ENCODE measurements at places on chromosomes 2 and 18.

GRCh38 chr18:79911344-79912270 lies 39.8 kb downstream of the SLC66A2 start:
- no peak for DNase-seq

DNA sequence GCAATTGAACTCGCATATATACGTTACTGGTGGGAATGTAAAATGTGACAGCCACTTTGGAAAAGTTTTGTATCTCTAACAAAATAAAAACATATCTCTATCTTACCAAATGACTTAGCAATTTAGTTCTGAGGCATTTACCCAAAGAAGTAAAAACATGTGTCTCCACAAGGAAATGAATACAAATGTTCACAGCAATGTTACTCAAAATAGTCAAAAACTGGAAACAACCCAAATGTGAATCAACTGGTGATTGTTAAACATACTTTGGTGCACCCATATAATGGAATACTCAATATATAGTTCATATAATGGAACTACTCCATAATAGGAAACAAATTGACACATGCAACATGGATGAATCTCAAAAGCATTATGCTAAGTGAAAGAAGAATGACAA lies 70.4 kb upstream of the DNER start:
- DNase-seq = no peak

- no peak for DNase-seq
Observed at GRCh38 chr2:74292751-74293150, 50.5 kb downstream of the SLC4A5 start.

DNA sequence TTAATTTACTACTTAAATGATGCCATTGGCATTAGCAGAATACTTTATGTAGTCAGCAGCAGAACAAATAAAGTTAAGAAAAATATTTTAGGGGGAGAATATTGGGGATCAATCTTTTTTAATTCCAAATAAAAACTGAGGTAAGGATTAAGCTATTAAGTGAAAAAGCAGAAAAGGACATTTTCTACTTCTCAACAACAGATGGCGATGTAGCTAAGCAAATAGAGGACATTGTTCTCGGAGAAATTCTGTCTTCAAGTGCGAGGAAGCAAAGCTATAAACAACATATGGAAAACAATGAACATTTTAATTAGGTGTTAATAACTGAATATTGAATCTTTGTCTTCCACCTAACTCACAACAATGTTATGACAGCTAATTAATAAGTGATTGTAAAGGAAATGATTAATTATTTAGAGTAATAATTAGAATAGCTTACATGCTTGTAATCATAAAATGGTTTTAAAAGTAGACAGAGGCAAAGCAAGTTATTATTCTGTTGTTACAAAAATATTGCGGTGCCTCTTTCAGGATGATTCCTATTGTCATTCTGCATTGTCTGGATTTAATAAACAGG lies 32.9 kb upstream of the CCDC93 start:
- no peak for DNase-seq

- no peak for DNase-seq
Observed at GRCh38 chr2:18922276-18922675, 332.9 kb upstream of the NT5C1B start.

DNA sequence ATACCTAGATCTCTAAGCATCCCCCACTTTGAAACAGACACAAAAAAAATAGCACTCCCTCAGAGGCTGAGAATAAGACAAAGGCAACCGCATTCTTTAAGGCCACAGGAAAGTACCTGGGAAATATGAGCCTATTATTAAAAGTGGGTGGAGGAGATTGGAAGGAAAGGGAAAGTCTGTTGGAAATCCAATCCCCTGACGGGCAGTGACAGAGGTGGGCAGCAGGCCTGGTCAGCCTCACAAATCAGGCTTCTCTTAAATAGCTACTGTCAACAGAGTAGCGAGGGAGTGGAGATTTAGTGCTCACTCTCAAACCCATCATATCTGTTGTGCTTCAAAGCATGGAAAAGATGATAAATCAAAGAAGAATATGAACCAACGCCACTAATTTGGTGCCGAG lies 324.4 kb downstream of the ALK start:
- DNase-seq = no peak

DNA sequence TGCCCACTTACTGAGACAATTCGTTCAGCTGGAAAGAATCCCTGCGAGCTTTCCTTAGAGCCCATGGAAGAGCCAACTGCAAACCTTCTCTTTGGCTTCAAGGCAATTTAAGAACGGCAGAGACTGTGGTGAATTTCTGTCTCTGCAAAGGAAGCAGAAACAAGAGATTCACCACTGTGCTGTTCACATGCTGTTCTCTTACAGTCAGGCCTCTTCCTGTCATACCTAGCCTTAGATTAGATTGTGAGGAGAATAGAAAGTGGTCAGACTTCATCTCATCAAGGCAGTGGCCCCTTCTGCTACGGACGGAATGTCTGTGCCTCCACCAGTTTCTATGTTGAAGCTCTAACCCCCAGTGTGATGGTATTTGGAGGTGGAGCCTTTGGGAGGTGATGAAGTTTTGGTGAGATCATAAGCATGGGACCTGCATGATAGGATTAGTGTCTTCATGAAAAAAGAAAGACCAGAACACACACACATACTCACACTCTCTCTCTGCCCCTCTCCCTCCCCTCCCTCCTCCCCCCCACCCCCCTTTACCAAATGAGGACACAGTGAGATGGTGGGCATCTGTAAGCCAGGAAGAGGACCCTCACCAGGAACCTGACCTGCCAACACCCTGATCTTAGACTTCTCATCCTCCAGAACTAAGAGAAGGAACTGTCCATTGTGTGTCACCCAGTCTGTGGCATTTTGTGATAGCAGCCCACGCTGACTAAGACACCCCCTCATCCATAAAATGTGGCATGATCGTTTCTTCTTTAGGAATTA lies 45.6 kb upstream of the NRP2 start:
- DNase-seq = no peak

- DNase-seq = no peak
Observed at GRCh38 chr2:213148572-213149261, 2.7 kb downstream of the IKZF2 start.

DNA sequence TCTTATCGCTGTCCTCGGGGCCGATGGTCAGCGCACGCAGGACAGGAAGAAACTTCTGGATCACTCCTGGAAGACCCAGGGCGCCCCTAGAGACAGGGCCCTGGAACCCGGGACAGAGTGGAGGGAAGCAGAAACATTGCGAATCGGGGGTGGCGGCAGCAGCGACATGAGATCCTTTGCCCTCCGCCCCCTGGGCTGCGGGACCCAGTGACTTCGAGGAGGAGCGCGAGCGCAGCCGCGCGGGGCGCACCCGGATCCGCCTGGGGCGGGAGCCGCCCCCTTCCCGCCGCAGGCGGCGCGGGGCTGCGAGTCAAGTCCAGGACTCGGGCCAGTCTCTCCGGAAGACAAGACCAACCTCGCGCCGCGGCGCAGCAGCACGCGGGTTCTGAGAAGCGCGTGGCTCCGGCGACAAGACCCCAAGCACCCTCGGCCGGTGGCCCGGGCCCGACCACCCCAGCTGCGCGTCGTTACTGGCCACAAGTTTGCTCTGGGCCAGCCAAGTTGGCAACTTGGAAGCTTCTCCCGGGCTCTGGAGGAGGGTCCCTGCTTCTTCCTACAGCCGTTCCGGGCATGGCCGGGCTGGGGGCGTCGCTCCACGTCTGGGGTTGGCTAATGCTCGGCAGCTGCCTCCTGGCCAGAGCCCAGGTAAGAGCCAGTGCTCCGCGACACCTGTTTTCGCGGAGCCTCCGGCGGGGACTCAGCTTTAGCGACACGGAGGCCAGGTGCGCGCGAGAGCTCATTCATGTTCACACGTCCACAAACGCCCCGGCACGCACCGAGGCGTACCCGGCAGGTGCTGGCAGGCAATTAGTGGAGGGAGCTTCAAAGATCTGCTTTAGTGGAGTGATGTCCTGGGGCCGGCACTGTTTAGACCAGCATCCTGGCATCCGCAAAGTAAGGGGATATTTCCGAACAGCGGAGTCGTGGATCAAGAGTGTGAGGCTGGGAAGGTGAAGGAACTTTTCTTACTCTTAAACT lies at the start of gene PTH2R:
Gene PTH2R (plus strand): TSS at position 319 of the 978 bp plus-strand sequence. CDS start 252 bp downstream, at position 571.
- no peak for DNase-seq

GRCh38 chr2:196587056-196587455 lies 52.5 kb upstream of the CCDC150 start:
- DNase-seq = no peak

GRCh38 chr2:226508683-226509082 lies 290.9 kb downstream of the IRS1 start:
- no peak for DNase-seq

GRCh38 chr2:72916743-72917137 lies 579 bp upstream of the EMX1 start:
- DNase-seq = no peak

GRCh38 chr2:236530512-236530911 lies 39.1 kb upstream of the ACKR3 start:
- no peak for DNase-seq

- no peak for DNase-seq
Observed at GRCh38 chr18:36197511-36198166, 10.3 kb downstream of the MOCOS start.

- no peak for DNase-seq
Observed at GRCh38 chr2:236811062-236811656, 241.5 kb downstream of the ACKR3 start.

DNA sequence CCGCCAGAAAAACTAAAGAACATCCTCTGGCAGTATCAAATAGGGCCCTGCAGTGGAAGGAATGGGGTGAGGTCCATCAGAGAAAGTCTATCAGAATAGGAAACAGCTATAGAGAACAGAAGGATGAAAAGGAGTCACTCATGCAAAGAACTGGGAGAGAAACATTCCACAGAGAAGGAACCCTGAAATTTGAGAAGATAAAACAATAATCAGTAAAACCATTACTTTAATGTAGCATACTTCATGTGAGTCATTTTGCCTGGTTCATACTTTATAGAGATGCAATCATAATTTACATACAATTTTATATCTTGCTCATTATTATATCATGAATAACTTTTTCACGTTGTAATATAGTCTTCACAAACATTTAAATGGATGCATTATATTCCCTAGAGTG lies 402.2 kb downstream of the NCKAP5 start:
- DNase-seq = no peak

GRCh38 chr2:96528006-96528699 lies 8.4 kb upstream of the ARID5A start:
- DNase-seq = peak; percentile 66

GRCh38 chr2:25929789-25930473 lies 51.6 kb upstream of the ASXL2 start:
- no peak for DNase-seq

DNA sequence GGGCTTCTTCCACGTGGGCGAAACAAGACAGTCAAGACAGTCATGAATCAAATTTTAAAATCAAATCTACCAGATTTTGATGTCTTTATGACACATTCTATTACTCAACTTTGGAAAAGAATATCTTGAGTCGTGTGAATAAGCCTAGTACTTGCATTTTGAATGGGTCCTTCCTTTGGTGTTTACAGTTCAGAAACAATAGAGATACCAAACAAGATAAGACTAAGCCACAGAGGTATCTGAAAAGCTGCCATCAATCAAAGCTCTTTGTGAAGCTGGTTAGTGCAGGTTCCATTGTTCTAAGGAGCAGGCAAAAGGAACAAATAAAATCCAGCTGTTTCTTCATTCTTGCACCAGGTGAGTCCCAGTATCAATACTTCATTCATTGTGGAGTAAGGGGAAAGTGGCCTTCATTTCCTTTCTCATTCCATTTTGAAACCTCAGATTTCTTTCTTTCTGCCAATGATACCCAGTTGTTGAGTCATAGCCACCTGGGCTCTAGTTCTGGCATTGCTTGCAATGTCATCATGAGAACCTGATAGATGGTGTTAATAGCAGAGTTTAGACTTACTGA lies 151.7 kb upstream of the L3MBTL4 start:
- DNase-seq = no peak

DNA sequence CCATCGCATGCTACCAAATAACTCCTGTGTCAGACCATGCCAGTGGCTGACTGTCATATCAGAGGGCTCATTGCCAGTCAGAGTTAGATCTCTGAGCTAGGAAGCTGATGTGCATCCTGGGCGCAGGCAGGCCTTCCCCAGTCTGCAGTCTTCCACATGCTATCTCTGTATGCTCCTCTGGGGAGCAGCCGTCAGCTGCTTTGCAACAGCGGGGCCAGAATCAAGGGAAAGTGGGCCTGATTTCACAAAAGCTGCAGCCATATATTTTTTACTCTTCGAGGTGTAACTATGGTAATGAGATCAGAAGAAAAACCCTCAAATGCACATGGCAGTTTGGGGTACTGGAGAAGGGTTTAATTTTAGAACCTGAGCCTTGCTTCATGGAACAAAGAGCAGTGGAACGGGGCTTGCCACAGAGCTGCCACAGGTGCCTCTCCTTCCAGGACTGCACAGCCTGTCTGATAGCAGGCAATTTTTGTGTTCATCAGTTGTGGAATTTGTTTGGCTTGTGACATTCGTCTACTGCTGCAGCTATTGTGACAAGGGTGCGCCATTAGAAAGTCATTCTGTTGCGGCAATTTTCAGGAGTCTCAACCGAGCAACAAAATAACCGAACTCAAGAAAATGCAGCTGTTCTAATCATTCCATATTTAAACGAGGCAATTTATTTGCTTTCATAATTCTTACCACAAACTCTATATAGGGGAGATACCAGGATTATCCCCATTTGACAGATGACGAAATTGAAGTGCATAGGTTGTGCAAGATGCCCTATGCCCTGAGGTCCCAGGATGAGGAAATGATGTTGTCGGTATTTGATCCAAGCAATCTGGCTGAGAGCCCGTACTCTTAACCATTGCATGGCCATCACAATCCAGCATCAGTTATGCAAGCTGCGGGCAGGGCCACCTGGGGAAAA lies 109.6 kb upstream of the CYRIA start:
- no peak for DNase-seq

- DNase-seq = no peak
Observed at GRCh38 chr2:148162871-148163270, 142.0 kb downstream of the MBD5 start.

GRCh38 chr2:217722883-217723472 lies 279.8 kb downstream of the TNS1 start:
- DNase-seq = no peak

GRCh38 chr2:643334-643733 lies 33.9 kb downstream of the TMEM18 start:
- no peak for DNase-seq

DNA sequence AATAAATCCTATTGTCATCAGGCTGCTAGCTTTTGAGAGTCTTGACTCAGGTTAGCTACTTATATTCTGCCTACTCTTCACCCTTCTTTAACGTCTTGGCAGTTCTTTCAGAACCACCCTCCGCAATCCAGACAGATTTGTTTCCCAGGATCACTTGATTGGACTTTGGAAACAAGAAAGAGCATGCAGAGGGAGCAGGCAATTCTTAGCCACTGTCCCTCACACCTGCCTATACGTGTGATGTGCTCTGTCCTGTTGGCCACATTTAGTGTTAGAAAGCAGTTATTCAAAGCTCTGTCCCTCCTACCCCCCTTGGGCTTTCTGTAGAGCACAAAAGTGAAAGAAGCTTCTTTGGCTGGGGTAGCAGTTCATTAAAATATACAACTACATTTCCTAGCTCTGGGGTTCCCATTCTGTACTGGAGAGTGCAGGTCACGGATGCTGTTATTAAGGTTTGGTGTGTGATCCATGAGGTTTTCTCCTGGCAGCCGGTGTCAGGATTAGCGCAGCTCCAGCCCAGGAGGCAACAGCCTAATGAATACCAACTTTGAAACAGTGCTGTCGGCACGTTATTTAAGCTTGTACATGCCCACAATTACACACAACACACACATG lies 6.3 kb downstream of the FZD5 start:
- DNase-seq = no peak

Measured in stimulated activated CD4-positive, alpha-beta T cell treated with anti-CD3 and anti-CD28 coated beads, Interleukin-4, amount 100 ng/mL, for 48 hours (primary cell).